ENCODE measurements at places on chromosomes 1 and 21. TPM values are rescaled to one million over a fixed set of nuclear protein-coding genes. Genes with fewer than 3 reads are reported as not detected.

DNA sequence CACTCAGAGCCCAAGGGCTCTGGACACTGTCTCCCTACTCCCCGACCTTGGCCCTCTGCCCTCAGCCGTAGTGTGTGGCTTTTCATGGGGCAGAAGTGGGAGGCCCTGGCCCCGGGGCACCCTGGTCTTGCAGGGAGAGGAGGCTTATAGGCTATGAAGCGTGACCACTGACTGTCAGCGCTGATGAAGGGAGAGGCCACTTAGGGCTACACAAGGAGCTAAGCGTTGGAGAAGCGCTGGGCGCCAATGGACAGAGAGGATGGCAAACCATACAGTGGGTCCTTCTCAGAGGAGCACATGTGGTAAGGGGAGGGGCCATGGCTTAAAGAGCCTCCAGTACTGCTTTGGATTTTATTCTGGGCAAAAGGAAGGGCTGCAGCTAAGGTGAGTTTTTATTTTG, 7.9 kb downstream of the CRABP2 start:
- H3K4me3 ChIP-seq: no peak overlapping the region
- H3K27me3 ChIP-seq: no peaks in the 10 kb centered on the region
- no peak overlapping the region for H3K27ac ChIP-seq
- peaks cover 18% of the 10 kb centered on the region for H3K4me1 ChIP-seq
- no peaks in the 10 kb centered on the region for H3K36me3 ChIP-seq

GRCh38 chr1:15245593-15246360, 1.2 kb upstream of the FHAD1 start:
- DNase-seq: no peak
- no peak overlapping the region for H3K4me3 ChIP-seq
- no peak overlapping the region for H3K27ac ChIP-seq

DNA sequence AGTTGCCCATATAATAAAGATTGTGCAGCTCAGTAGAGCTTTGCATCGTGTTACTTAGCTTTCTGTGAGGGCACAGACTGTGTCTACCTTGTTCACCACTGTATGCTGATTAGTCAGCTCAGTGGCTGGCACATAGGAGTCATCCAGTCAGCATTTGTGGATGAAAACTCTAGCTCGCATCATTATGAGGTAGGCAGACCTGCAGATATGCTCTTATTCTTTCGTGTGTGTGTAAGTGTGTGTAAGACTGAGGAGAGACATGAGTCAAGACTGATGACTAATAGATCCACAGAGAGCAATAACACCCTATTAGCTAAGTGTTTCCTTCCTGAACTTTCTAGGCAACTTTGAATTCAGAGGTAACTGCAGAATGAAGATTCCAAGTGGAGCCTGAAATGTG, 17.1 kb downstream of the TTF2 start:
- H3K4me3 ChIP-seq: no peak overlapping the region
- H3K27me3 ChIP-seq: no peaks in the 10 kb centered on the region
- H3K27ac ChIP-seq: no peak overlapping the region
- peaks cover 9% of the 10 kb centered on the region for H3K36me3 ChIP-seq
- no peaks in the 10 kb centered on the region for H3K4me1 ChIP-seq
- no peak for DNase-seq

- no peaks in the 10 kb centered on the region for H3K36me3 ChIP-seq
- no peak overlapping the region for H3K4me3 ChIP-seq
These were observed 7.0 kb upstream of the C1orf174 start for GRCh38 chr1:3907031-3907534.

DNA sequence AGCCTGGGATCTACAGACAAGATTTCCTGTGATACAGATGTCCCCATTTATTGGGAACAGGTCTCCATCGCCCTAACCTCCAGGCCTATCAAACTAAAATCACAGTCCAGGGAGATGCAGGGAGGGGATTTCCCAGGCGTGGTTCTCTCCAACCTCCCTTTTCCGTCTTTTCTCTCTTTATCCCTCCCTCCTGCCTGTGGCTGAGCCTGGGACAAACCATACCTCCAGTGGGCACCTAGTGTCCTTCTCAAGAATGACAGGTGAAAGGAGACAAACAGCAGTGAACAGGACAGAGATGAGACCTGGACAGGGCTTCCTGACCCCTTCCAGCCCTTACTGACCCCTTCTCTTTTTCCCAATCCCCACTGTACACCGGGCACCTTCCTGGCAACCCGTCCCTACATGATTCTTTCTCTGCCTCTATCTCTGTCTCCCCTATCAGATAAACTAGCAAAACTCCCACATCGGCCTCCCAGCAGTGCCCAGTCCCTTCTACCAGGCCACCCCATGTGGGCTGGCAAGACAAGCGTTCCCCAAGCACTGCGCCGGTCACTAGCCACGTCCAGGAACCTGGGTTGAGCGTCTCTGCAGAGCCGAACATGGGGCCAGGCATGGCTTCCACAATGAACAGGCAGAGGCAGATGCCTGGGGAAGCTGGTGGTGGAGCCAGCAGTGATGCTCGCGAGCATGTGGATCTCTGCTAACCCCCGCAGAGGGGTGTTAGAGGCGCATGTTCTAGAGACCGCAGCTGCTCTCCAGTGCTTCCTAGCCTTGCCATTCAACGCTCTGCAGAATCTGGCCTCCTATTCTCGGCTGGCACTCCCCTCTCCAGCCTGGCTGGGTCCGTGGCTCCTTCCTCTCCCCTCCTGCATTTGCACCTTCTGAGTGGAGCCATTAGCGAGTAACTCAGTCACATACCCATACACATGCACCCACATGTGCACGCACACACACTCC, 54.7 kb downstream of the ELK4 start:
- H3K27ac ChIP-seq: no peak overlapping the region
- no peaks in the 10 kb centered on the region for H3K36me3 ChIP-seq
- H3K4me3 ChIP-seq: no peak overlapping the region

DNA sequence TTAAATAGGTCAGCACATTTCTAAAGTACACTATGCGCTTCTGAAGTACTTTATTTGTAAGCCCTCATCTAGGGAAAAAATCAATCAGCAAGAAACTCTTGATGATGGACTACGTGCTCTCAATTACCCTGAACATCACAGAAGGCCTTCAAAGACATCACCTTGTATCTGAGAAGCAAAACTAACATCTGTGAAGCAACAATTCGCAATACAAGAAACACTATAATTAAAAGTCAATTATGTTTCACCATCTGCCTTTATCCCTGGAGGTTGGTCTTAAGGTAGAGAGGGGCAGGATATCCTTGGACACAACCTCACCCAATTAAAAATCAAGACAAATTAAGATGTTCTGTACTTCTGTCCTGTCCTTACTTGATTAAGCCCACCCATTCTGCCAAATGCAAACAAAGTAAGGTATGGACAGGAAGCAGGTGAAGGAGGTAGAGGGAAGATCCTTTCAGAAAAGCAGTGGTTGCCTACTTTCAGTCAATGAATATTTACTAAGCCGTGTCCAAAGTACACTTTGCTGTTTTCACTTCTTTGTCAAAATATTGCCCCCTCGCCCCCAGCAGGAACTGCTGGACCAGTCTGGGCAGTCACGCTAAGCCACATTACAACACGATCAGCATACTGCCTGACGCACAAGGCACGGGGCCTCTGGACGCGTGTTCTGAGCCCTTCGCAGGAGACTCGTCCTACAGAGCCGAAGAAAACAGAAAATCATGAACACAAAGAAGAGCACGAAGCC, 887 bp downstream of the SLC19A2 start:
- no peaks in the 10 kb centered on the region for H3K36me3 ChIP-seq
- no peaks in the 10 kb centered on the region for H3K27me3 ChIP-seq
- DNase-seq: no peak
- peaks cover 11% of the 10 kb centered on the region for H3K4me1 ChIP-seq
- no peak overlapping the region for H3K27ac ChIP-seq

- H3K4me1 ChIP-seq: no peaks in the 10 kb centered on the region
- H3K36me3 ChIP-seq: no peaks in the 10 kb centered on the region
- no peaks in the 10 kb centered on the region for H3K27me3 ChIP-seq
- no peak for DNase-seq
- H3K4me3 ChIP-seq: no peak overlapping the region
- no peak overlapping the region for H3K27ac ChIP-seq
These were observed 9.7 kb upstream of the ZBTB48 start for GRCh38 chr1:6570100-6570499.

- H3K4me3 ChIP-seq: no peak overlapping the region
- H3K4me1 ChIP-seq: no peaks in the 10 kb centered on the region
- H3K27ac ChIP-seq: no peak overlapping the region
These were observed 17.5 kb downstream of the SCP2 start for GRCh38 chr1:52944566-52944965.

DNA sequence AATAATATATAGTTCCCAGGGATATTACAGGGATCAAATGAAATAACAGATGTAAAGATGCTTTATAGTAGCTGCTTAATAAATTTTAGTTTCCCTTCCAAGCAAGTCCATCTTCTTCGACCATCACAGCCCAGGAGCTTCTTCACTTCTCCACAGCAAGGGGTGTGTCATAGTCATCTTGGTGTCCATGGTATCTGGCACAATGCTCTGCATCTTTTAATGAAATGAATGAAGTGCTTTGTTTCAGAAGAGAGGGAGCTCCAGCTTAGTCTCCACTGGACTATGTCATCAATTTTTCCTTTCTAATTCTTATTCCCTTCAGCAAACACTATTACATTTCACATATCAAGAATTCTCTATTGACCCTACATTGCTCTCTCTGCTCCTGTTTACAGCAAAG, 4.9 kb upstream of the MACF1 start:
- no peak for DNase-seq
- H3K27me3 ChIP-seq: no peaks in the 10 kb centered on the region
- H3K4me1 ChIP-seq: peaks cover 44% of the 10 kb centered on the region
- no peaks in the 10 kb centered on the region for H3K36me3 ChIP-seq

DNA sequence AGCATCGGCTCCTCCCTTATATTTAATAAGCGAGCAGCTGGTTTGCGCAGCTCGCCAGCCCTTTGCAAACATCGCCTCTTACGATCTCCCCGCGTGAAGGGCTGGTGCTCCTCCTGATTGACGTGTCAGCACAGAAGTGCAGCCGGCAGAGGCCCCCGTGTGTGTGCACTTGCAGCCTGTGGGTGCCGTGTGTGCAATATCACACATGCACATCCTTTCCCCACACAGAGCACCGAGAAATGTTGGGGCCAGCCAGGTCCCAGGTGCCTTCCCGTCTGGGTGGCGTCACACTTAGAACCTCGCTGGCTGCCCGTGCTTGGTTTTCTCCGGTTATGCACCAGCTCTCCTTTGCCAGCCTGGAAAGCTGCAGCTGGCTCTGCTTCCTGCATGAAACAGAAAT, 126.6 kb upstream of the AJAP1 start:
- DNase-seq: no peak
- no peaks in the 10 kb centered on the region for H3K36me3 ChIP-seq
- no peak overlapping the region for H3K27ac ChIP-seq
- H3K27me3 ChIP-seq: peaks cover 11% of the 10 kb centered on the region

DNA sequence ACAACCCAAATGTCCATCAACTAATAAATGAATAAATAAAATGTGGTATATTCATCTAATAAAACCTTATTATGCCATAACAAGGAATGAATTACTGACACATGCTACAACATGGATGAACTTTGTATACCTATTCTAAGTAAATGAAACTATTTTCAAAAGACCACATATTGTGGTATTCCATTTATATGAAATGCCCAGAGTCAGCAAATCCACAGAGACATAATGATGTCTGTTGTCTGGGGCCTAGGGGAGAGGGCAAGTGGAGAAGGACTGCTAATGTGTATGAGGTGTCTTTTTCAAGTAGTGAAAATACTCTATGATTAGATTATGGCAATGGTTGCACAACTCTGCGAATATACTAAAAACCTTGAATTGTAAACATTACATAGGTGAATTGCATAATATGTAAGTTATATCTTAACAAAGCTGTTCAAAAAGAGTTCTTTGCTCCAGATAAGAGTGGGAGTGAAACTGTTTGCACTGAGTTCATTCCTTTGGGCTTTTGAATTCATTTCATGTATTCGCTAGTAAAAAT, 464.2 kb downstream of the NUF2 start:
- H3K27ac ChIP-seq: no peak overlapping the region
- DNase-seq: no peak
- no peaks in the 10 kb centered on the region for H3K4me1 ChIP-seq
- no peaks in the 10 kb centered on the region for H3K27me3 ChIP-seq

The RPL11 gene
- 1,758 TPM for total RNA-seq

The BACE2 gene
- 1.1 TPM for total RNA-seq

The PRAMEF1 gene
- total RNA-seq: not detected

The C1orf21 gene
- 17.2 TPM for total RNA-seq

The EXTL1 gene
- 0.12 TPM for total RNA-seq

Measured in T-cell (primary cell).